Activated naive CD8-positive, alpha-beta T cell treated with anti-CD3 and anti-CD28 coated beads, Interleukin-2, amount 10 ng/mL, durations not matched to agents 7 days and 5 days (primary cell): ENCODE measurements at places on chromosomes 12 and 14. TPM values are rescaled to one million over a fixed set of nuclear protein-coding genes. Genes with fewer than 3 reads are reported as not detected.

DNA sequence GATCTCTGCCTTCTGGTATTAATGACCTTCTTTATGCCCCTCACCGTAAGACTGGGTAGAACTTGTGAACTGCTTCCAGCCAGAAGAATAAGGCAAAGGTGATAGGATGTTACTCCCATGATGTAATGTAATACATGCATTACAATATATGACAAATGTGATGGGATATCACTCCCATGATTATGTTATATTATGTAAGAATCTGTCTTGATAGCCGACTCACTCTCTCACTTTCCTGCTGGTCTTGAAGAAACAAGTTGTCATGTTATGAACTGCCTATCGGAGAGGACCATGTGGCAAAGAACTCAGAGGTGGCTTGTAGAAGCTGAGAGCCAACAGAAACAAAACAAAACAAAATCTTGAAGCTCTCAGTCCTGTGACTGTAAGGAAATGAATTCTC is 30.6 kb upstream of the OSBPL8 start:
- DNase-seq = no peak

GRCh38 chr14:31941487-31941886 is 135.6 kb upstream of the ARHGAP5 start:
- DNase-seq = no peak

DNA sequence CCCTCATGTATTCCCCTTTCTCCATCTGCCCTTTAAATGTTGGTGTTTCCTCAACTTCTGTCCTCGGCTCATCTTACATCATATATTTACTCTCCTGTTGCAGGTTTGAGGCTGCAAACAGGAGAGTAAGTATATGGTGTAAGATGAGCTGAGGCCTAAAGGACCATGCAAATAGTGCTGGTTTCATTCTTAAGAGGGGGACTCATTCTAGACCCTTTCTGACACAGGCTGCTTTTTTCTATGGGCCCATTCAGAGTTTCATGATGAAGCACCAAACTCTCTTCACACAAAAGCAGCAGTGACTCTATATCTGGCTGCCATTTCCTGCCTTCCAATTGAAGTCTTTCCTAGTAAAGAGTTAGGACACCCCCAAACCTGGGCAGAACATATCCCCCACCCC is 218.5 kb downstream of the PHLDA1 start:
- DNase-seq = no peak

DNA sequence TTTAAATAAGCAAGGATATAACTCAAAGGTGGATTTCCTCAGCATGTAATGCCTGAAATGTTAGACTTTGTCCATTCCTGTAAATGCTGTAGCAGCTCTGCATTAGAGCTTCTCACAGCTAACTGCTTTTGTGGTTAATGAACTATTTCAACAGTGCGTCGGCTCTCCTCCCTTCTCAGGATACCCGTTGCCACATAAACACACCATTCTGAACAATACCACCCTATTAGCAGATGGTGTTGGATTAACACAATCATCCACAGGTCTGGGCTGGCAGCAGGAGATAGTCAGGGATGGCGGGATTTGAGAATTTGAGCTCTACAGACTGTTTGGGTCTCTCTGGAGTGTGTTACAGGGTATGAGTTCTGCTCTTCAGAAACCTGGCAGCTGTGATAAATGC is 33.5 kb upstream of the C12orf42 start:
- no peak for DNase-seq

- DNase-seq = no peak
These were observed 18.0 kb downstream of the TUBA1A start for GRCh38 chr12:49170924-49171323.

DNA sequence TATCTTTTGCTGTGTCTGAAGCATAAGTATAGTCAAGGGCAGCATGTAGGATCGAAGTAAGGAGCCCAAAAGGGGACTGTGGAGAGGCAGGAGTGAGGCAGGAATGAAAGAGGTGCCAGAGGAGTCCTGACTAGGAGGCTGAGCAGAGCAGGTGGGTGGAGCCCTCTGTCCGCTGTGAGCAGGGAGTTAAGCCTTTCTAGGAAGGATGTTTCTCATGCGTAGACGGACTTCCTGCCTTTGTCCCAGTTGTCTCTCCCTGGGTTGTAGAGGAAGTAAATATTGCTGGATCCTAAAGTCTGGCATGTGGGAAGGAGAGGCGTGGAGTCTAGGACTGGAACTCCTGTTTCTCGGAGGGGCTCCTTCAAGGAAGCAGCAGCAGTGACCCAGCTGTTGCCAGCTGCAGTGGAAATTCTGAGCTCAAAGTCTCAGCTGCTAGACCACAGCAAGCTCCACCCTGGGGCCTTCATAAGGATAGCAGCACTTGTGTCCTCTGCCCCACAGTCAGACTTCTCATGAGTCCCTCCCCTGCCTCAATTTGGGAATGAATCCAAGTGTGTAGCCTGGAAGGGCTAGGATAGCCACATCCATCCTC is 44.0 kb downstream of the RBMS2 start:
- DNase-seq = no peak

DNA sequence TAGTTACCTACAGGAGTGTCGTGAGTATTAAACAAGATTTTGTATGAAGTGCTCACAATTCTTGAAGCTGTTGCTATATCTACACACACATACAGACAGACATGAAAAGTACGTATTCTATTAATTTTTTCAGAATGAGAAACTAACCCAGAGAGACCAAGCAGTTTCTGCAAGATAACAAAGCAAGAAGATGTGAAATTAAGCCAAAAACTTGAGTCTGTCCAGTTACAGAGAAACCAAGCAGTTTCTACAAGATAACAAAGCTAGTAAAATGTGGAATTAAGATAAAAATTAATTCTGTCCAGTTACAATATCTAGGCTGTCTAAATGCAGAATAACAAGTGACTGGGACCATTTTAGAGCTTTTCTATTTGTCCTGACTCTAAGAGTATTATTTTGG is 132.4 kb downstream of the ALG10B start:
- no peak for DNase-seq

DNA sequence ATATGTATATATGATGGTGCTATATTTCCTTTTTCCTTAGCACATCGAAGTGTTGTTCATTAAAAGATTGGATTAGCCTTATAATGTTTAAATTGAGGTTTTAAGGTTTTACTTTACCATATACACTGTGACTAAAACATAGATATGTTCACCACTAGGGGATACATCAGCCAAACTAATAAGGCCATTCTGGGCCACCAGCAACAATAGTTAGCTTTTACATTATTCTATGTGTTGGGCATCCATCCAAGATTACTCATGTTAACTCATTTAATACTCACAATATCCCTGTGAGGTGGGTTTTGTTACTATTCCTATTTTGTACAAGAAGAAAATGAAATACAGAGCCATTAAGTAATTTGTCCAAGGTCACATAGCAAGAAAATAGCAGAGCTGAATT is 202.6 kb upstream of the AVPR1A start:
- DNase-seq = no peak

- no peak for DNase-seq
These were observed 208.0 kb downstream of the SLC41A2 start for GRCh38 chr12:104750061-104750460.

DNA sequence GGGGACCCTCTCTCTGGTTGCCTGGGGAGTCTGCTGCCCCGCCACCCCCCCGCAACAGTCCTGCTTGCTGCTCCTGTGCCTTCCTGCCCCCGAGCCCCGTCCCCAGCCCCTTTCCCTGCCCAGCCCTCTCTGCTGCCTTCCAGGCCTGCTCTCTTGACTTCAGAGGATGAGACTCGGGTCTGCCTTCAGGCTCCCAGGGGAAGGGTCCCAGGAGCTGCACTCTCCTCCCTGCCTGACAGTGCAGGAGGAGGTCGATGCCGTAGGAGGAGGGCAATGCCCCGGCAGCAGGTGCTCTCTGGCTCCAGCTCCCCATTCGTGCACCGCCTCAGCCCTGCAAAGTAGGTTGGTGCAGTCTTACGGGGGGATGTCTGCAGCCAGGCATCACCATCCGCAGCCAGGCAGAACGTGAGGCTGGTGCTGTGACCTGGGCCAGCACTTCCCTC is 185.1 kb upstream of the C14orf180 start:
- DNase-seq = no peak

GRCh38 chr12:109137055-109137454 is 20.7 kb downstream of the ACACB start:
- no peak for DNase-seq

DNA sequence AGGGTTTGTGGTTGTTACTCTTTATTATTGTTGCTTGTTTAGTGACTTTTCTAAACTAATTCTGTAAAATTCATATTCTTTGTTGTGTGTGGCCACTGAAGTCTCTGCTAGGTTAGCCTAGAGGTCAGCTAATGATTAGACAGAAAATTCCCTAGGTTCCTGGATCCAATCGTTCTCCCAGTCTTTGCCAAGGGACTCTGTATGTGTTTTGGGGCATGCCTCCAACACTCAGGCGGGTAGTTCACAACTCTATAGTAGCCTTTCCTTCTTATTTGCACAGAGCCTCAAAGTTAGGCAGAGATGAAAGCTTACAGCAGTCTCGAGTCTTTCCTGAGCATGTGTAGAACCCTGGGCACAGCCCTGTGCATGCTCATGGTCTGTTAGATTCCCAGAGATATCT is 32.7 kb upstream of the RIN3 start:
- DNase-seq = no peak

- no peak for DNase-seq
These were observed 56.6 kb upstream of the METAP2 start for GRCh38 chr12:95417372-95417771.

GRCh38 chr12:4288296-4289131 is 15.0 kb downstream of the CCND2 start:
- no peak for DNase-seq

DNA sequence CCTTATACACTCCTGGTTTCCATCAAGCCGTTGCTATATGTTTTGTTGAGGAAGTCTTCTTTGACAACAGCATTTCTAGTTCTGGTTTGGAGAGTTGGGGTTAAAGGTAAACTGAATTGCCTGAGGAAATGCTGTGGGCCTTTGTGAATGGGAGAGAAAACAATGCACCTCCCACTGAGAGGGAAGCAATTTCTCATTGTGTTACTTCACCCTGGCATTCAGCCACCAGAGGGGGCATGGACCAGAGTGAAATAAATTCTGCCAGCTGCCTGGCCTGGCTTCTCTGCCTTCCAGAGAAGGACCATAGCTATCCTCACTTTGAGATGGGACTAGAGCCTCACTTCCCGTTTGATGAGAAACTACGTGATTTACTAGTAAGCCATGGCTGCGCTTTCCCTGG is 475.3 kb downstream of the EGLN3 start:
- DNase-seq = no peak

- DNase-seq = peak; percentile 77
These were observed 172.7 kb upstream of the OR4E1 start for GRCh38 chr14:21846227-21846885.

- DNase-seq = no peak
These were observed 42.1 kb upstream of the TESC start for GRCh38 chr12:117141097-117141898.

DNA sequence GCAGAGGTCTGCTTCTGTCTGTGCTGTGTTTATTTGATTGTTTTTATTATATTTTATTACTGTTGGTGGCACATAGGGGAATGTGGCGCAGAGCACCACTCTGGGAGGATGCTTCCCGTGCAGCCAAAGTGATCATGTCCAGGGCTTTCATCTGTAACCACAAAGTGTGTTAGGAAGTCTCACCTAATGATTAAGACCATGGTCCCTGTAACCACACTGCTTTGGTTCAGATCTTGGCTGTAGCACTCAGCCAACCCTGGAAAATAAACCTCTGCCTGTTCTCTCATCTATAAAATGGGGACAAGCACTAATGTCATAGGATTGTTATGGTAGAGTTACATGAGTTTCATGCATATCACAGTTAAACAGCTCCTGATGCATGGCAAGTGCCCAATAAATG is 1.9 kb downstream of the RESF1 start:
- no peak for DNase-seq

- DNase-seq = no peak
These were observed 14.4 kb downstream of the TMTC1 start for GRCh38 chr12:29769162-29769858.

GRCh38 chr12:56839915-56840325 is 76.8 kb downstream of the HSD17B6 start:
- DNase-seq = peak; percentile 49

DNA sequence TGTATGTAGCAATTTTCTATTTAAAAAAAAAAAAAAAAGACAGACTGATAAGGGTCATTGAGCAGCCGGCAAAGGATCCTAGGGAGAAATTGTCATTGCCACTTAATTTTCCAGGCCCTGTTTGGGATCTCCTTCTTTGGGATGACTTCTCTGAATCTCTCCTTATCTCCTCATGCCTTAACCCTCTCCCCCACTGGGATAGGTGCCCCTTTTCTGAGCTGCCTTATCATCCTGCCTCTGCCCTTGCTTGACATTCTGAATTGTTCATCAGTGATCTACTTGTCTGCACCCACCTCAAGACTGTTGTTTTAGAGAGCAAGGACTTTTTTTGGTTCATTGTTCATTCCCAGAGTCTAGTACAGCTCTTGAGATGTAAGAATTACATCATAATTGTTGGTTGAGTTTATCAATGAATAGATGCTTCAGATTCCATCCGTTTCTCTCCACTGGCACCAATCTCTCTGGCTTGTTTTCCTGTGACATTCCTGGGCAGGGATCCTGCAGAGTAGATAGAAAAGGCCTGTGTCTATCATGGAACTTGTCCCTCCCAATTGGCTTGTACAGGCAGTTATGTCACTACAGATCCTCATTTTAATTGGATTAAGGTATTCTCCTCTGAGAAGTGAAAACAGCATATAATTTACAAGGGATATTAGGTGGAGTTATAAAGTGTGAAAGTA is 42.6 kb downstream of the SOCS2 start:
- no peak for DNase-seq

GRCh38 chr12:19709889-19710288 is 270.6 kb downstream of the AEBP2 start:
- no peak for DNase-seq

DNA sequence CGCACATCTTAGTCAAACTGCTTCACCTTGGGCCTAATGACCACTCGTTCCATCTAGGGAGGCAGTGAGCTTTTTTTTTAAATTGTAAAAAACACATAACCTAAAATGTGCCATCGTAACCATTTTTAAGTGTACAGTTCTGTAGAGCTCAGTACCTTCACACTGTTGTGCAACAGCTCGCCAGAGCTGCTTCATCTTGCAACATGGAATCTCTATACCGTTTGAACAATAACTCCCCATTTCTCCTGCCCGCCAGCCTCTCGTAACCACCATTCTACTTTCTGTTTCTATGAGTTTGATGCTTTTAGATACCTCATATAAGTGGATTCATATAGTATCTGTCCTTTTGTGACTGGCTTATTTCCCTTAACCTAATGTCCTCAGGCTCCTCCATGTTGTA is 196.2 kb downstream of the CHST11 start:
- no peak for DNase-seq

- DNase-seq = no peak
These were observed 338.7 kb downstream of the EGLN3 start for GRCh38 chr14:33612197-33612505.

The CCDC198 gene
- total RNA-seq = not detected

The VPS37B gene
- 36.8 TPM for total RNA-seq

The FAM161B gene
- 2.6 TPM for total RNA-seq

The HCAR3 gene
- not detected for total RNA-seq

The NTN4 gene
- total RNA-seq = 0.17 TPM

The ADAM21 gene
- not detected for total RNA-seq

The ARG2 gene
- 1.3 TPM for total RNA-seq

The TMEM132C gene
- not detected for total RNA-seq

The ORAI1 gene
- total RNA-seq = 60.1 TPM

The TMPO gene
- 291 TPM for total RNA-seq

The SRRM4 gene
- not detected for total RNA-seq

The C14orf132 gene
- 1.7 TPM for total RNA-seq

The PLEKHD1 gene
- 0.11 TPM for total RNA-seq

The PLA2G1B gene
- not detected for total RNA-seq

The LRTM2 gene
- not detected for total RNA-seq

The ENDOU gene
- total RNA-seq = not detected

The SYT1 gene
- not detected for total RNA-seq
